Breast epithelium (tissue), 4 donors: ENCODE measurements at places on chromosomes 4 and X.

- no peak for DNase-seq
Observed at GRCh38 chr4:127730142-127730913, at the start of gene SLC25A31. SLC25A31 (plus strand) TSS chr4:127730400; CDS start chr4:127730546, 146 bp downstream.

DNA sequence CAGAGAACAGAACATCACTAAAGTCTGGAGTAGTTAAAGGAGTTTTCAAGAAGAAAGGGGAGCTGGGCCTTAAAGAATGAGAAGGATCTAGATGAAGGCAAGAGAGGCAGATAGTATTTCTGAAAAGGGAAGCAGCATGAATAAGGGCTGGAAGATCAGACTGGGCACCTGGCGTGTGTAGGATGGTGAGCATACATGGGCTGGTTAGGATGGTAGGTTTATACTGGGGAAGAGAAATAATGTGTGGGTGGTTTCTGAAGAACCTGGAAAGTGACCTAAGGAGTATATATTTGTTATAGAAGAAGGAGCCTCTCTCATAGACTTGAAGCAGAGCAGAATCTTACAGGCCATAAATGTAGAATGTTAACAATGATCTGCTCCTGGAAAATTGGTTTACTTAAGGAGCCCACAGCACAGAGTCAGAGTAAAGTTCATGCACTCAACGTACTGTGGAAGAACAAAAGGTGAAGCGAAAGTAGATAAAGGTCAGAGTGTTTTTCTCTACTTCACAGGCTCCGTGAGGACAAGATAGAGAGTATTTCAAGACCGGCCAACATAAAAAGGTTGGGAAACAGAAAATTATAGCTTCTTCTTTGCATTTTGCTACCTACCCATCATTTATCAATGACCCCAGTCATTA lies 35.8 kb downstream of the MBNL3 start:
- DNase-seq: no peak

DNA sequence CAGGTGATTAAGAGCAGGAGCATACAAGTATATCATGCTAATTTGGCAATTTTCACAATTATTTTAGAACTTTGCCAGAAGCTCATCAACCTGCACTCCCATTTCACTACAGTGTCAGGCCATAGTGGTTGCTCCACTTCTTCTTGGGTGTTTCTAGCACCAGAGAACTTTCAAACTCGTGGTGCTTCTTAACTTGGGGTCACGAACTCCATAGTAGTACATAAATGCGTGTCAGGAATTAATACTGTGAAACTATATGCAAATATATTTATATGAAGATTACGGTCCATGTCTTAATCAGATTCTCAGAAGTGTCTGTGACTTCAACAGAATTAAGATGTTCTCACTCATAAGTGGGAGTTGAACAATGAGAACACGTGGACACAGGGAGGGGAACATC lies 254.3 kb upstream of the BMP3 start:
- DNase-seq: no peak

GRCh38 chr4:845836-846251 lies 19.9 kb upstream of the CPLX1 start:
- no peak for DNase-seq

DNA sequence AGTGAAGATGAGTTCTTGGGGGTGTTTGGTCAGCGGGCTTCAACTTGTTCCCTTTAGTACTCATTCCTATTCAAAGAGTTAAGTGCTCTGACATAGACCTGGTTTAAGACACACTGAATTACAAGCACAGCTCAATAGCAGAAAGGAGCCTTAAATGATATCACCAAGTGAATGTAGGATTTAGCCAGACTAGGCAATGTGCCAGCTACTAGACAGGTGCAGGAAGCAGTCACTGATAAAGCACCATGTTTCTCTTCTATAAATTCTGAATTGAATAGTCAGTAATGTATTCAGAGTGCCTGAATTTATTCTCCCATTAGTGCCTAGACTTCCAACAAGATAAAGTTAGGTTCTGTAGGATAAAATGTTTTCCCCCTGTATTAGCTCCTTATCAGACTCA lies 63.6 kb downstream of the ASB9 start:
- DNase-seq: no peak

- DNase-seq: no peak
Observed at GRCh38 chrX:56314334-56314733, 82.2 kb downstream of the KLF8 start.

- no peak for DNase-seq
Observed at GRCh38 chr4:68654946-68655721, 15.3 kb downstream of the UGT2B15 start.

- no peak for DNase-seq
Observed at GRCh38 chrX:154354516-154354915, 19.9 kb downstream of the FLNA start.

DNA sequence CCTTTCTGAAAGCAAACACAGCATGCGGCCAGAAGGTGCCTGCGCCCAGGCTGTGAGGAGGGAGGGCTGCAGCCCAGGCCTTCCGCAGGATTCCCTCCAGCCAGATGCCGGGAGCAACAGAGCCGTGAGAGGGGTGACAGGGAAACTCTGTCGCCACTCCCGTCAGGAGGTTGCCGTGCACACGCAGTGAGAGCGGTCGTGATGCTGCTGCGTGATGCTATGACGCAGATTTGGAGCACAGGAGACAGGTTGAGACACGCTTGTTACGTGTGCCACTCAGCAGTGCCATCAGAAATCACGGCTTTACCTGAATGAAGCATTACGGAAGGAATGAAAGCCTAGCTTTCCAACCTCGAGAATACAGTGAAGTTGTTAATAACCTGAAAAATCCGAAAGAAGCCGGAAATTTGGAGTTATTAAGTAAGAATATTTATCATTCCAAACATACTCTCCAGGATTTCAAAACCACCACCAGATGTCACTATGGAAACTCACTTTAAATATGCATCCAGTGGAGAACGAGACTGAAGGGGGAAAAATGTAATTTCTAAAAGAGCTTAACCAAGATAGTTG lies 54.4 kb downstream of the FAT1 start:
- DNase-seq: no peak

DNA sequence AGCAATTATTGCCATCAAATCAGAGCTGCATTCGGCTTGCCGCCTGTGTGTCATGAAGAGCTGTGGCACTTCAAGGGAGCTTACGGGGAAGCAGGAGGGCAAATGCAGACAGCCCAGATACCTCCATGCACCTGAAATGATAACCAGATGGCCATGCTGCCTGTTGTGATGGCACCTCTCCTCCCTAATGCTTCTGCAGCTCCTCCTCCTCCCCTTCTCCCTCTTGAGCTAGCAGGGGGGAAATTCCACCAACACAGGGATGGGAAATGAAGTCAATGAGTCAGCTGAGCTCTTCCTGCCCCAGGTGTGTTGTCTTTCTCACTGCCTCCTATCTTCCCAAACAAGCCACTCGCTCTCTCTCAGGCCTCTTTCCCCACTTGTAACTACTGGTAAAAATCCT lies 565.0 kb downstream of the BCOR start:
- DNase-seq: no peak

DNA sequence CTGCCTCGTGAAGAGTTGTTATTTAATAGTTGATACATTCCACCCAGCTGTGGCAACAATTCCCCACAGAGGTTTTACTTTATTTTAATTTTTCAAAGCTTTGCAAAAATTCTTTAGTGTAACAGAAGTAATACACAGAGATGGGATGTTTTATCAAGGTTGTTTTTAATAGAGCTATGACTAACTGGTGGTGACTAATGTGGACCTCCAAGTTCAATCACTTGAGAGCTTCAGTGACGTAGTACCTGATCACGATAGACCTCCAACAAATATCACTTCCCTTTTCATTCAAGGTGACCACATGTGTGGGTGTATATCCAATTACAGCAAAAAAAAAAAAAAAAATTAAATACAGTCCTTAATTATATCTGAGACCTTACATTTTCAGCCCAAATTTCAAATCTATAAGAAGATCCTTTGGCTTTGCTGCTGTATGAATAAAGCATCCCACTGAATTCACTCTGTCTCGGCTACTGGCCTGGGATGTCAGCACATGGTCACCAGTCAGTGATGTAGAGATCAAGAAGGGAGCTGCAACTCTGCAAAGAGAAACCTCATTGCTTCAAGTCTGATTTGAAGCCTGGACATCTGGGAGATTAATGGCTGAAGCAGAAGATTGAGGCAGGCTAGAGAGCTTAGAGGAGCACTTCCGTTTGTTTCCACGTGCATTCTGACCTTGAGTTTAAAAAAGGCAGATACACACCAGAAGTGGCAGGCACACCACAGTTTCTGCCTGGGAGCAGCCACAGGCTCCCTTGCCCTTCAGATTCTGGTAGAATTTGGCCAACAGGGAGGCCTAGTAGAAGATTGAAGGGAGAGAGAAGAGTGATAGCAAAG lies 345.9 kb upstream of the NOCT start:
- DNase-seq: no peak

DNA sequence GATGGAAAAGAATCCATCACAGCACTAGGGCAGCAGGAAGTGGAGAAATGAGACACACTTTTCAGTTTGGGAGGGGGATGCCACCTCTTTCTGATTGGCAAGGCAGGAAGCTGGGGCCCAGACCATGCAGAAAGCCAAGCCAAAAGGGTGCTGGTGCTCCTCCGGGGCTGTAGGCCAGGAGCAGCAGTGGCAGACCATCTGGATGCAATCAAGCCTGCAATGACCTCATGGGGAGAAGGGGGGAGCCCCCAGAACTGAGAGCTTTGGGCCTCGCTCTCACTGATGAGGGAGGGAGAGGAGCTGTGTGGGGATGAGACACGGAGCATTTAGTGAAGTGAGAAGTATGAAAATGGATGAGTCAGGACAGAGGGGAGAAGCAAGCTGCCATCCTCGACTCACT lies 141.3 kb upstream of the NALF2 start:
- no peak for DNase-seq

DNA sequence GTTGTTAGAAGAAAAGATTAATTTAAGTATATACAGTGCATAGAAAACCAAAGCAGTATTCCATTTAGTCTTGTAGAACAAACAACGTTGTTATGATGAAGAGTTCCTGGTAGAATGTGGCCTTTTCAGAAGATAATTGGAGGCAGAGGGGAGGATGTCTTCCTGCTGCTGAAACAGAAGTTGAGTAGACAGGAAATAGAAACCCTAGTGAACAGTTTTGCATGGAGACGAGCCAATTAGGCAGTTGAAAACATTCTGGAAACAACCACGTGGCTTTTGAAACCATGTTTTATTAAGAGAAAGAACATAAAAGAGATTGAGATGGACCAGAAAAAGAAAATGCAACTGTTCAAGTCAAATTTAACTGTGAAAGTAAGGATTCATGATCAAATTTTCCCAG lies 325.2 kb downstream of the CAMK2D start:
- DNase-seq: no peak

DNA sequence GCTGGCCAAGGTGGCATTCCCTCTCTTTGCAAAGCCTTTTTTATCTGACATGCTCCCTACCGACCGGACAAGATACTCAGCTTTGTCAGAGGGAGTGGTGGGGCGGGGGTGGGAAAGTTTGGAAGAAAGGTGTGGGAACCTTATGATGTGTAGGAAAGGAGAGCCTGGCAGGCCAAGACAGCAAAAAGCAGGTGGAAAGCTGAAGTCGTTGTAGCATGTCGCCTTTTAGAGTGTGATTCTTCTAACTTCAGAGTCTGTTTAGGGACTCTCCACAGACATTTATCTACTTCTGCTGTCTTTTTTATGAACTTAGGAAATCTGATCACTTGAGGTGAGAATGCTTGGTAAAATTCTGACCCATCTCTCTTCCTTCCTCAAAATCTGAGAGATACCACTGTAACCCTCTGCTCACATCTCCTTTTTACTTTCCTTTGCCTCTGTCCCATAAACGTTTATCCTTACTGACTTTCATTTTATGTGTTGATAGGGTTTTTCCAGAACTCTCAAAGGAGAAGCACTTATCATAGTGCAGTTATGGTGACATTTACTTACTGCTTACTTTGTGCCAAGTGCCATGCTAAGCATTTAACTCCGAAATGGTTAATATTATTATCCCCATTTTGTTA lies 8.2 kb upstream of the RUFY3 start:
- DNase-seq: no peak

GRCh38 chr4:165761963-165762362 lies 111.1 kb upstream of the TLL1 start:
- no peak for DNase-seq

DNA sequence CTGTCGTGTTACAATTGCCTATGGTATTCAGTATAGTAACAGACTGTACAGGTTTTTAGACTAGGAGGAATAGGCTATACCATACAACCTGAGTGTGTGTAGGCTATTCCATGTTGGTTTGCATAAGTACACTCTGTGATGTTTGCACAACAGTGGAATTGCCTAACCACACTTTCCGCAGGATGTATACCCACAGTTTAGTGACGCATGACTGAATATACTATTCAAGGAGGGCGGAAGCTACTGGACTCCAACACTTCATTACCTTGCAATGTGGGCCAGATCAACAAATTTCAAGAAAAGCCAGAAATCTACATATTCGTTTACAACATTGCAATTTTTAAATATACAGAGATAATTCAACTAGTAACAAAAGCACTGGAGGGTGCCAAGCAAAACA lies 317.2 kb downstream of the PDGFC start:
- no peak for DNase-seq
